ENCODE measurements at places on chromosomes 12 and 14. TPM values are rescaled to one million over a fixed set of nuclear protein-coding genes. Genes with fewer than 3 reads are reported as not detected.

Gene RNASE7
- not detected for total RNA-seq

Gene NKX2-1
- not detected for total RNA-seq

Gene TMEM229B
- 1.6 TPM for total RNA-seq

DNA sequence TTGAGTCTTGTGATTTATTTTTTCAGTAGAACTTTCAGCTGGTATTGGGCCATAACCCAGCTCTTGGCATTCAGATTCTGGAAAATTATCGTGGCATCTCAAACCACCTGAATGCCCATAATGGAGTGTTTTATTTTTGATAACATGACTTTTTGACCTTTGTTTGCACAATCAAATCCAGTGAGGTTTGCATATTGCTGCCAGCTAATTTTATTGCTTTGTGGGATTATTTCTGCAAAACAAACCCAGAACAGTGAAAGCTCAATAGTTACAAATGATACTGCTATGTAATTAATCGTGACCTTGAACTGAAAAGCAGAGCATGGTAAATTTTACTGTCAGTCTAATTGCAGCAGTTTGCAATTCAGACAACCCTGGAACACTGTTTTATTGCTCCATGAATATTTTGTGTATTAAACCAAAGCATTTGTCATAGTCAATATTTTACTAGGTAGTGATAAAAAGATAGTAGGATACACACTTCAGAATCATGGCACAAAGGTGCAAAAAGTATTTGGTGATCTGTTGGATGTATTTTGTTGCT, 255.2 kb upstream of the NAV3 start:
- DNase-seq = no peak
- no peaks in the 10 kb centered on the region for H3K4me1 ChIP-seq
- no peaks in the 10 kb centered on the region for H3K27me3 ChIP-seq

GRCh38 chr14:29462321-29462720, 465.3 kb downstream of the PRKD1 start:
- DNase-seq = no peak
- H3K36me3 ChIP-seq = no peaks in the 10 kb centered on the region
- H3K4me3 ChIP-seq = no peak overlapping the region

GRCh38 chr12:116429826-116430360, 129.3 kb upstream of the MAP1LC3B2 start:
- DNase-seq = no peak
- H3K36me3 ChIP-seq = no peaks in the 10 kb centered on the region
- no peaks in the 10 kb centered on the region for H3K4me1 ChIP-seq
- no peak overlapping the region for H3K27ac ChIP-seq
- H3K4me3 ChIP-seq = no peak overlapping the region

DNA sequence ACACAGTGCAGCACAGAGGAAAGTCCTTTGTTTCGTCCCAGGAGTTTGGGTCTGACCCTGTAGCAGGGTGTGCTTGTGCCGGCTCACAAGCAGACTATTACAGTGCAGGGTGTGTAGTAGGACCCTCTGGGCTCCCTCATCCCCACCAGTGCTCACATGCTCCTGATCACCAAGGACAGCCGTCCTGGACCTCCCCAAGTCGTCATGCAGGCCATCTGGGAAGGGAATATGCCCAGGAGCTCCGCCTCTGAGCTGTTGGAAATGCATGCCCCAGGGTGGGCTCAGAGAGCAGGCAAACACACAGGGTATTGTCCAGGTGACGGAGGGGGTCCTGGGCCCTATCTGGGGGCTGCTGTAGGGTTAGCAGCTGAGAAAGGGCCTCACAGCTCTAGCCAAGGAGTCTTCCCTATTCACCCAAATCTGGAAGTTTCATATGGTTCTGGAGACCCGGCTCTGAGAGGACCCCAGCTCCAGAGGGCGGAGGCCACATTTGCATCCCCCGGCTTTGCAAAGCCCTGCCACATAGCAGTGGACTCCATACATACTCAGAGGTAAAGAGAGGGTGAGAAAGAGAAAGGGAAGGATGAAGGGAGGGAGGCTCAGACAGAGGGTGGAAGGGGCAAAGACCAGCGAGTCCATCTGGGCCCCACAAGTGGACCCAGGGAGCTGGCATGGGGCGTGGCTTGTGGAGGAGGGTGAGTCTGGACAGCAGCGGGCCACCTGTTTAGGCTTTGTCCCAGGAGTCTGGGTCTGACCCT, 53.5 kb upstream of the PPP2R5C start:
- H3K27me3 ChIP-seq = no peaks in the 10 kb centered on the region
- peak overlapping the region; percentile 32 for H3K4me3 ChIP-seq
- peaks cover 3% of the 10 kb centered on the region for H3K36me3 ChIP-seq

GRCh38 chr14:22252686-22253085, 336.3 kb downstream of the DAD1 start:
- no peak overlapping the region for H3K4me3 ChIP-seq
- no peak overlapping the region for H3K27ac ChIP-seq
- DNase-seq = no peak
- no peaks in the 10 kb centered on the region for H3K27me3 ChIP-seq
- no peaks in the 10 kb centered on the region for H3K36me3 ChIP-seq
- no peaks in the 10 kb centered on the region for H3K4me1 ChIP-seq

All from activated CD8-positive, alpha-beta T cell treated with anti-CD3 and anti-CD28 coated beads for 36 hours (primary cell).